Stimulated activated CD4-positive, alpha-beta T cell treated with anti-CD3 and anti-CD28 coated beads, Interleukin-4, amount 100 ng/mL, for 24 hours (primary cell): ENCODE measurements at places on chromosomes 16 and 17.
A peak's percentile ranks its signal among the peaks of the same experiment; 100 is the strongest.

- no peak for DNase-seq
These were observed 6.0 kb upstream of the CCL1 start for GRCh38 chr17:34368946-34369500.

- no peak for DNase-seq
These were observed 28.9 kb downstream of the WIPF2 start for GRCh38 chr17:40247926-40248495.

- no peak for DNase-seq
These were observed 55.1 kb upstream of the EMP2 start for GRCh38 chr16:10635365-10636021.

DNA sequence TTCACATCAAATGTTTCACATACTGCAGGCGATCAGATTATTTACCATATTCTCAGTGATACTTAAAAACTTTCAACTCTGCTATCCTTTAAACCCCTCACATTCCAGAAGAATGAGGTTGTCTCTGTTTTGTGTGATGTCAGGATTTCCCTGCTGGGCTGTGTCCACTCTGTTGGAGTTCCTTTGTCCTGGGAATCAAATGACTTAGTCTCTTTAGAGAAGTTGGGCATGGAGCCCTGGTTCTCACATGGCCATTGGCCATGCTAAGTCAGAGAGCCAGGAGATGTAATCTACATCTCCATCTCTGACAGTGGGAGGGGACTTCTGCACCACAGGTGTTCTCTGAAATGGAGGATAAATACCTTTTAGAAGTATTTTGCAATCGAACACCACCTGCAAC is 205.1 kb upstream of the MAF start:
- DNase-seq = no peak

DNA sequence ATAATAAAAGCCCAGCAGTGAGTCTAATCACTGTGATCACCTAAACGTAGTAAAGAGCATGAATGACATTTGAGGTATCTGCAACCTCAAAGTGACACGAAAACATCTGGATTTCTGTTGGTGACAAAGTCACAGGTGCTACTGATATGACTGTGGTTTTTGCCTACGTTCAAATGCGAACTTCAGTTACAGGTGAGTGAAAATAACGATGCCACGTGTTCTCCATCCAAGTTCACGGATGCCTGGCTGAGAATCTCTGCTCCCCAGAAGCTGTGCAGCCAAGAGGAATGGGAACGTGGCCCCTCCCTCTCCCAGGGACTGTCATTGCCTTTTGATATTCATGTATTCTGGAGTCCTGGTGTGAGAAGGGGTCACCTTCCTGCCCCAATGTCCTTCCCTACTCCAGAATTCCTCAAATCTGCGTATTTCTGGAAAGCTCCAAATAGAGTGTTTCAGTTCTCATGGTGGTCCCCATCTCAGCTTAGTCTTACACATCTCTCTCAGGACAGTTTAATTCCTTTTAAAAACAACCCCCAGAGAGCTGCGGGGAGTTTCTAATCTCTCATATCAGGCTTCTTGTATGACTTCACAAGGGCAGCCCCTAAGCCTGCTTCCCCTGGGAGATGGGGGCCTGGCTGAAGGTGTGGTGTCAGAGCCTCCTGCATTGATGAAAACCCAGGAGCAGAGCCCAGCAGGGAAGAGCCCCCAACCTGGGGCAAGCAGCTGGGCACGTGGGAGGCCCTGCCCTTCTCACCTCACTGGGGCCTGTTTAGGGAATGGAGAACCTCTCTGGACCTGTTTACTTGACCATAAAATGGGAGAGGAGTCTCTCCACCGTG is 25.8 kb downstream of the PIK3R5 start:
- DNase-seq = peak; percentile 51

- no peak for DNase-seq
These were observed 15.6 kb downstream of the SDR42E1 start for GRCh38 chr16:81995651-81996050.

- DNase-seq = no peak
These were observed 92.9 kb downstream of the C16orf78 start for GRCh38 chr16:49466529-49466831.

DNA sequence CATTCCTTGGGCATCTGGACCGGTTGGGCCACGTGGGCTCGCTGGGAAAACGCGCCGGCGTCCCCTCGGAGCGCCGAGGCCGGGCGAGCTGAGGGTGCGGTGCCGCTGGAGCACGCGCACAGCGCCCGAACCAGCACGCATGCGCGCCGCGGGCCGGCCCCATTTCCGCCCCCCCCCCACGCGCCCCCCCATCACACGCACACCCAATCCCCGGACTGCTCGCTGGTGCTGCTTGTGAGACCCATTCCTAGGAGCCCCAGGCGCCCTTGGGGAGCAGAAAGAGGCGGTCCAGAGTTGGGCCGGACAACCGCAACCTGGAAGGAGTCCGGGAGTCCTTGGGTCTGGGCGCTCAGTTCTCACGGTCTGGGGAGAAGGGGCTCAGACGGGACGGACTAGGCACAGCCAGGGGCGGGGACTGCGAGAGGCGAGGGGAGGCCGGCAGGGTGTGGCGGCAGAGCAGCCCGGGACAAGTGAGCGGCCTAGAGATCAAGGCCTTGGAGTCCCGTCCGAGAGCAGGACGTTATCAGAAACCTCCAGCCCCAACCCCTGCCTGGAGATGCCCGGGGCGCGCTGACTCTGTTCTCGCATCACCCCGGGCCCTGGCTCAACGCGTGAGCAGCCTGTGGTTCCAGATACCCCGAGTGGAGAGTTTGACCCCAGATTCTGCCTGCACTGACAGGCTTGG is 6.0 kb upstream of the CBX8 start:
- DNase-seq = no peak

DNA sequence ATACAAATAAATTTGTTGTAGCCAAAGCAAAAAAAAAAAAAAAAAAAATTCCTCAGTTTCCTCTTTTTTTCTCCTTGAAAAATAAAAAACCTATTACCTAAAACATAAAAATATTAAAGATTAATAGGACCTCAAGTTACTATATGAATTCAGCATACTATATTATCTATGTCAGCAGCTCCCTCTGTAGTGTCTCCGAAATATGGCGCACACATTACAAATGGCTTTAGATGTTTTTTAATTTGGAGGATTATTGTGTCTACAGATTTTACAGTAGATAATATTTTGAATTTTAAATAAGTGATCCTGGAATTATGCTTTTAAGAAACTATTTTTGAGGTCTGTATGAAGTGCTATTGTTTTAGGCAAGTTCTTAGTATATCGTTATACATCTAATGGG is 94.4 kb downstream of the NLK start:
- no peak for DNase-seq

- DNase-seq = peak; percentile 70
These were observed 100.6 kb downstream of the PITPNC1 start for GRCh38 chr17:67477687-67478086.

GRCh38 chr17:77924757-77925336 is 33.7 kb upstream of the TNRC6C start:
- no peak for DNase-seq

GRCh38 chr17:37674511-37674910 is 31.3 kb upstream of the DDX52 start:
- no peak for DNase-seq

GRCh38 chr16:87437911-87438610 is 45.9 kb downstream of the MAP1LC3B start:
- no peak for DNase-seq

DNA sequence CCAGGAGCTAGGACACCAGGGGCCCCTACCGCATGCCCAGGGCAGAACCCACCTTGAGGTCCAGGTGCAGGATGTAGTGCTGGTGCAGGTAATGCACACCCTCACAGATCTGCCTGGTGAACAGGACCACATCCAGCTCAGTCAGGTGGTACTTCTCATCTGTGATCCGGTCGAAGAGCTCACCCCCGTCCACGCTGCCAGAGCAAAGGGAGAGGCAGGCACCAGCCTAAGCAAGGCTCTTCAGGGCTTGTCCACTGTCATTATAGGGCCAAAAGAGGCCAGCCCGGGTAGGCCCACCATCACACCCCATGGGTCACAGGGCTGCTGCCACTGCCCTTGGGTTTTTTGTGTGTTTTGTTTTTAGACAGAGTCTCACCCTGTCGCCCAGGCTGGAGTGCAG is 21.0 kb downstream of the MYLK3 start:
- no peak for DNase-seq

GRCh38 chr17:2357931-2358434 is 20.7 kb downstream of the SGSM2 start:
- DNase-seq = no peak

- no peak for DNase-seq
These were observed 629.7 kb upstream of the KIF2B start for GRCh38 chr17:53193044-53193443.

GRCh38 chr17:2067608-2068024 is 12.7 kb downstream of the HIC1 start:
- DNase-seq = no peak

- DNase-seq = no peak
These were observed 29.9 kb downstream of the PIEZO1 start for GRCh38 chr16:88754912-88755744.

GRCh38 chr17:32944248-32945020 is 16.5 kb downstream of the TMEM98 start:
- no peak for DNase-seq

DNA sequence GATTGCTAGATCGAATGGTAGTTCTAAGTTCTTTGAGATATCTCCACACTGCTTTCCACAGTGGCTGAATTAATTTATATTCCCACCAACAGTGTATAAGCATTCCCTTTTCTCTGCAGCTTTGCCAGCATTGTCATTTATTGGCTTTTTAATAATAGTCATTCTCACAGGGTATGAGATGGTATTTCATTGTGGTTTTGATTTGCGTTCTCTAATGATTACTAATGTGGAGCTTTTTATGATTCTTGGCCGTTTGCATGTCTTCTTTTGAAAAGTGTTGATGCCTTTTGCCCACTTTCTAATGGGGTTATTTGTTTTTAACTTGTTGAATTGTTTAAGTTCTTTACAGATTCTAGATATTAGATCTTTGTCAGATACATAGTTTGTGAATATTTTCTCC is 36.5 kb upstream of the BCAS3 start:
- DNase-seq = no peak

DNA sequence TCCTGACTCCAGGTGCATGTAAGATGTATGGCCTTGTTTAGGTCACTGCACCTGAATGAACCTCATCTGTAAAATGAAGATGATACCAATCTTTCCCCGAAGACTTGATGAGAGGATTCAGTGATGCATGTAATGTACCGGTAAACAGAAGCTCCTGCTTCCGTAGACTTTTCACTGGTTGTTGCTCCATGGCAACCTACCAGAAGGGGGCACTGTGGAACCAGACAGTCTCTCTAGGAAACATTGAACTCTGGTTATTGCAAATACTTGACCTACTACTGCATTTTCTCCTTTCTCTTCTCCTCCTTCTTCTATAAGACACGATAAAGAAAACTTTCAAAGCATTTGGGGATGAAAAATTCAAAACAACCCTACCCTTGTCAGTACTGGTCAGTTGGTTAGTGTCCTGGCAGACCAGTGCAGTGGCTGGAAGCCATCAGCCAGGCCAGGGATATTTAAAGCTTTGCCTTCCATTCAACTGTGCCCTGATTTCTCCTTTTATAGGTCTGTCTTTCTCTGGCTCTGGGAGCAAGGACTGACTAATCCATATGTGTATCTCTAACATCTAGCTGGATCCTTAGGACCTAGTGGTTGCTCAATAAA is 667.4 kb upstream of the SALL1 start:
- DNase-seq = no peak

DNA sequence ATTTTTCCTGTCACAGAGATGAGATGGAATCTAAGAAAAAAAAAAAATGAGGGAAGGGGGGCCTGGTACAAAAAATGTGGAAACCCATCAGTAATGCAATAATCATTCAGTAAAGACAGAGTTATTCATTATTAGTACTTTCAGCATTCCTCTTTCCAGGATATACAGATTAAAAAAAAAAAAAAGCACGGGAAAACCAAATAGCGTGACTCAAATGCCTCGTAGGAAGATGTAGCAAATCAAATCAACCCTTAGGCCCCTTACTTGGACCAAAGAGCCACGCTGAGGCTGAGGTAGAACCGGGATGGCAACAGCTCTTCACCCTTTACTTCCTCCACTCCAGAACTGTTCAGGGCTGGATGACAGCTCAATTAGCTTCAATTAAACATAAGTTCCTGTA is 52.5 kb downstream of the SMG6 start:
- no peak for DNase-seq

DNA sequence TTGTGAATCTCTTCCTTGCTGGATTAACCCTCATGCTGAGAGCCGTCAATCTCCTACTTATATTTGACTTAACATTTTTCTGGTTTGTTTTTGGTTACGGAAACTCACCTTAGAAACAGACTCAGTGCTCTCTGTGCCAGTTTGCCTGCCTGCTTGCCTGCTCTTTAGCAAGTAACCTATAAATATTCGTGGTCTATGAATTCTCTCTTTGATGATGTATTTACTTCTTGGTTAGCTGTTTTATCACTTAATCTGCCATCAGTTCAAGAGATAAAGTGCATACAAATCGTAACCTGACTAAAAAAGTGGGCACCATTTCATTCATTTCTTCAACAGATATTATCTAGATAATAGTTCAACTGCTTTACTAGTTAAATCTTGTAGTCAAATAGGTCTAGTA is 26.7 kb downstream of the CYB5B start:
- DNase-seq = no peak

DNA sequence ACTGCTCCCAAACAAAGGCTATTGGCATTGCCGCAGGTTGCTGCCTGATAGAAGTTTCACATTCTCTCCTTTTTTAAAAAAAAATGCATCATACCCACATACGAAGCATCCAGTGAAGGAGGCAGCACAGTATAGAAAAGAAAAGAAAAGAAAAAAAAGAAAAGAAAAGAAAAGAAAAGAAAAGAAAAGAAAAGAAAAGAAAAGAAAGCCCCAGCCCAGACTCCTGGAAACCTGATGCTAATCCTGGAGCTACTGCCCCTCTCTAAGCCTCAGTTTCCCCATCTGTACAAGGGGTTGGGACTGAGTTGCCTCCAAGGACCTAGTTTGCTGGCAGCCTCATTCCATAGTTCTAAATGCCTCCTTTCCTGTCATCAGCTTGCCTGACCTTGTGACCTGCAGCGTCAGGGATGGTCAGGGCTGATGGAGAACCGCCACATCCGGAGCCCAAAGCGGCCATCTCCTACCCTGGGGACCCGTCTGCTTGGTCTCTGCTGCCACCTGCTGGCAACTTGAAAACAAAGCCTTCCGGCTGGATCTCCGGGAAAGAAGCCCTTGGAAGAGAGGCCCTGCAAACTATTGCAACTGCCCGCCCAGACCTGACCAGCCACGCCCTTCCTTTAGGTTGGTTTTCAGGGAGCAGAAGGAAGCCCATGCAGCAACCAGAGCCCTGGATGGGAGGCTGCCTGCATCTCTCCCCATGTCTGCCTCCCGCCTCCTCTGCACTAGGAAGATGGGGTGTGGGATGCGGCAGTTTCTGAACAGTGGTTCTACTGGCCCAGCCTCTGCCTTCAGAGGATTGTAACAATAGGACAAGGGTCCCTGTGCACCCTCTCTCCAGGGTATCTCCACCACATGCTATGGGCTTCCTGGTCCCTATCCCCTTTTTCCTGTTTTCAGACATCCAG is 13.0 kb downstream of the AIPL1 start:
- DNase-seq = peak; percentile 80
